ENCODE measurements at places on chromosomes 12 and 14.

DNA sequence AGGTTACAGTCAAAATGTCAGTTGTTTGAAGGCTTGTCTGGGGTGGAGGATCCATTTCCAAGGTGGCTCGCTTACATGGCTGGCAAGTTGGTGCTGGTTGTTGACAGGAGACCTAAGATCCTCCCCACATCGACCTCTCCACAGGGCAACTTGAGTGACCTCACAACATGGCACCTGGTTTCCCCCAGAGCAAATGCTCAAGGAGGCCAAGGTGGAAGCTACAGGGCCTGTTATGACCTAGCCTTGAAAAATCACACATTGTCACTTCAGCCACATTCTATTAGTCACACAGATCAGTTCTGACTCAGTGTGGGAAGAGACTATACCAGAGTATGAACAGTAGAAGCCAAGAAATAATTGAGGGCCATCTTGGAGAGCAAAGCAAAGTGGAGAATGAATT is 11.3 kb upstream of the GNG2 start:
- no peak for DNase-seq

DNA sequence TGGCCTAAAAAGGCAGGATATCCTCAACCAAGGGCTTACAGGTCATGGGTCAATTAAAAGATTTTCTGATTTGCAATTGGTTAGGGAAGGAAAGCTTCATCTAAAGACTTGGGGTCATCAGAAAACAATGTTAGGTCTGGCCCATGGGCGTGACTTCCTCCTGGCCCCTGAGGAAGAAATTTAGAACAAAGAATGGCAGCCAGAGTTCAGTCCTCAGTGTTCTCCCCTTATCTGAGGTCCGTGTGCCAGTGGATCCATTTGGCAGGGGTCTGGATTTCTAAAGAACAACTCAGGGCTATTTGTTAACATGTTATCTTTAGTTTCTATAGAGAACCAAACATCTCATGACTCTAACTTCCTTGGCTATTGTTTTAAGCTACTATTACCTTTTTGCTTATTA is 27.8 kb upstream of the NFYB start:
- no peak for DNase-seq

- peak; percentile 16 for DNase-seq
Measured at GRCh38 chr12:105805730-105806399, 332.9 kb downstream of the NUAK1 start.

- DNase-seq, result peak; percentile 47
Measured at GRCh38 chr12:106287364-106287763, 15.2 kb upstream of the TCP11L2 start.

GRCh38 chr12:115949675-115950074 is 327.8 kb downstream of the MED13L start:
- no peak for DNase-seq

GRCh38 chr12:38872156-38872555 is 33.2 kb downstream of the CPNE8 start:
- DNase-seq, result no peak

GRCh38 chr14:69226178-69226577 is 33.8 kb upstream of the GALNT16 start:
- no peak for DNase-seq

GRCh38 chr12:88590851-88591250 is 10.6 kb upstream of the KITLG start:
- DNase-seq, result no peak

DNA sequence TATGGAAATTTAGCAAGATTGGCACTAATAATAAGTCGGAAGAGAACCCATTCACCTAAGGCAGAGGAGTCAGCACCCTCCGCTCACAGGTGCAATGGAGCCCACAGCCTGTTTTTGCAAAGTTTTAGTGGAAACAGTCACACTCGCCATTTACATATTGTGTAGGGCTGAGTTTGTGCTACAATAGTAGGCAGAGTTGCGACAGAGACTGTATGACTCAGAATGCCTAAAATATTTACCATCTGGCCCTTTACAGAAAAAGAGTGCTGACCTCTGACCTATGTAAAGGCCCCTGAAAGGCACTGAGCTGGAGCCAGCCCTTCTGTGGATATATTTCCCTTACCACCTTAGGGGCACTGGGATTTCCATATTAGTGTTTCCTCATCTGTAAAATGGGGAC is 79.0 kb downstream of the PRIMA1 start:
- DNase-seq, result no peak

GRCh38 chr12:25681580-25681979 is 128.5 kb upstream of the LMNTD1 start:
- no peak for DNase-seq

DNA sequence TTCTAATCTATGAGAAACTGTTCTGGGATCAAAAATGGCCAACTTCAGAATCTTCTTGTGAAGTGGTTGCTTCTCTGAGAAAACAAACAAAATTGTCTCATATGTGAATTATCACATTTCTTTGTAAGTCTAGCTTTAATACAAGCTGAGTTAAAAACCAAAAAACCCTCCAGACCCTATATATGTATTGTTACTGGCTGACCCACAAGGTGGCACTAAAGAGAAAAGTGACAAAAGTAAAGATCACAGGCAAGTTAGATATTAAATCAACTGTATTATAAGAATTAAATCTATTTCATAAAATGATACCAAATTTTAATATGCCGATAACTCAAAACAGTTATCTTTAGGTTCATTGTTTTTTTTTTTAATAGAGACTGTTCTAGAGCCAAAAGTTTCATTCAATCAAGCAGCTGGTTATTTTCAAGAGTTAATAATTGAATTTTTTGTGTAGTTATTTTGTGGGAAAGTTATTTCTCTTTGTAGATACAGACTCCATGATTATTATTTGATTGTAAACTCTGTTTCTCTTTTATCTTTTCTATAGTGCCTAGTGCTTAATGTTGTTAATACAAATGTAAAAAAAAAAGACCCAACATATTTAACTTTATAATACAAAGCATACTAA is 7.5 kb upstream of the TRHDE start:
- DNase-seq, result peak; percentile 55

GRCh38 chr12:20567413-20567812 is 127.7 kb upstream of the SLCO1C1 start:
- peak; percentile 85 for DNase-seq

- DNase-seq, result no peak
Measured at GRCh38 chr14:99579903-99580571, 24.0 kb downstream of the CCDC85C start.

DNA sequence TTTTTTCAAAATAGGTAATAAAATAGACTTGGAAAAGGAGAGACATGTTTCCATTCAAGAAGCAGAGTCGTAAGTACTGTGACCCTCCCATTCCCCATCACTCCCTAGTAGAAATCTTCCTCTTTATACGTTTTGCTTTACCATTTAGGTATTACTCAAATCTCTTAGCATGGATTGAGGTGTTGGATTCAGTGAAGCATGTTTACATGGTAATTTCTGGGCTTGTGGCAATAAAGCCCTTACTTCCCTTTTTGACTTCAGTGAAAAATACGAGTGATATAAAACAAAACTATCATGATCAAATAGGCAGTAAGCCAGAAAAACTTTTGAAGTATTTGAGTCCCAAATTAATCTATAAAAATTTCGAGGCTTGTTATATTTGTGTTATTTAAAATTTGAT is 27.4 kb downstream of the RAB21 start:
- no peak for DNase-seq

GRCh38 chr12:7376196-7376595 is 67.8 kb downstream of the CD163L1 start:
- DNase-seq, result no peak

- peak; percentile 43 for DNase-seq
Measured at GRCh38 chr14:104724981-104725771, 1.1 kb downstream of the ADSS1 start.

DNA sequence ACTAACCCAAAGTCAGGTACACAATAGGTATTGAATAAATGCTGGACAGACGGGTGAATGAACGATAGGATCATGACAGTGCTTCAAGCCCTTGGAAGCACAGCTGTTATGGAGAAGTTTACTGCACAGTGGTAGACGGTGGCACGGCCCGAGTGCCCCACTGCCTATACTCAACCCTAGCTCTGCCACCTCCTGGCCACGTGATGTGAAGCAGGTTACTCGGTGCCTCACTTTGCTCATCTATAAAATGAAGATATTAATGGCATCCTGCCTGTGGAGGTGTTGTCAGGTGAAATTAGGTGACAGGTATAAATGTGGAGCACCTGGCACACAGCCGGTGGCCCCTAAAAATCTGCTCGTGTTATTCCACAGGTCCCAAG is 5.8 kb downstream of the ASB2 start:
- peak; percentile 67 for DNase-seq

DNA sequence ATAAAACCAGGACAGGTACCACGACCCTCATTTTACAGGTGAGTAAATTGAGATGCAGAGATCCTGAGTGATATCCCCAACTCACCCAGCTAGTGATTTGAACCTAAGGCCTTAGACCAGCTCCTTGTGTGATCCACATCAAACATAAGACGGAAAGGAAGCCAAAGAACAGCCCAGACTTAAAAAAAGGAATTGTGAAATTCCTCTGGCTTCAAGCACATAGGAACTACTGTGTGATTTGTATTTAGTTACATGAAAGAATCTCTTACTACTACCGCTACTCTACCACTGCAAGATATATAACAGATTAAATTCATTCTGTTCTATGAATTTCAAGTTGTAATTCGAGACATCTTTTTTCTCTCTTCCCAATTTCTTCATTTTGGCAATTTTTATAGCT is 10.5 kb downstream of the E2F7 start:
- DNase-seq, result no peak

- DNase-seq, result peak; percentile 43
Measured at GRCh38 chr12:55933799-55934742, 3.1 kb downstream of the DGKA start.

DNA sequence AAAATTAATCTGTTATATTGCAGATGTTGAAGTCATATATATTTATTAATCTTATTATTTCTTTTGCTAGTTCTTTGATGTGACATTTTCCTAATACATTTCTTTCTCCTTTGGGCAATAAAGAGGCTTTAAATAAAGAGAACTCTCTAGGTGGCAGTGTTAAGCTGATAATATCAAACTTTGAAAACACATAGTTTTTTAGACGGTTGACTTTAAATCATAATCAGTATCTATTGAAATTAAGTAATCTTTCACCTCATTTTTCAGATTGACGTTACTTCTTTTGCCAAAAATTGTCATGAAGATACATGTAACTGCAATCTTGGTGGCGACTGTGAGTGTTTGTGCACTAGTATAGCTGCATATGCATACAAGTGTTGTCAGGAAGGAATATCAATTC is 130.8 kb upstream of the PTPRQ start:
- no peak for DNase-seq

- no peak for DNase-seq
Measured at GRCh38 chr12:96250119-96250685, 56.0 kb downstream of the ELK3 start.

DNA sequence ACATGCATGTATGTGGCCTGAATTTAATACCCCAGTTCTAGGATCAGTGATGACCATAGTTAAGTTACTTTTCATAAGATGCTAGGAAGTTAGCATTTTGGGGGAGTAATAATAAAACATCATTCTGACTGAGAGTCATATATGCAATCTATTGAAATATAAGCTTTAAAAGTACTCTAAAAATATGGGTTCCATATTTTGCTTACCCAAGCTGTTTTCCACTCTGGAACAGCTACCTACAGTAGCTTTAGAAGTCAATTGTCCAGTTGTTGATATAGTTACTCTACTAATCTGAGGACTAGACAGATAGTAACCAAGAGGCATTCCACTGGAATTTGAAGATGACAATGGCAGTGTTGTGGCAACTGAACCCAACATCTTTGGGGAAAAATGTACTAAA is 4.0 kb downstream of the LMNTD1 start:
- DNase-seq, result no peak

GRCh38 chr12:32567296-32567674 is 111.8 kb upstream of the DNM1L start:
- DNase-seq, result no peak

DNA sequence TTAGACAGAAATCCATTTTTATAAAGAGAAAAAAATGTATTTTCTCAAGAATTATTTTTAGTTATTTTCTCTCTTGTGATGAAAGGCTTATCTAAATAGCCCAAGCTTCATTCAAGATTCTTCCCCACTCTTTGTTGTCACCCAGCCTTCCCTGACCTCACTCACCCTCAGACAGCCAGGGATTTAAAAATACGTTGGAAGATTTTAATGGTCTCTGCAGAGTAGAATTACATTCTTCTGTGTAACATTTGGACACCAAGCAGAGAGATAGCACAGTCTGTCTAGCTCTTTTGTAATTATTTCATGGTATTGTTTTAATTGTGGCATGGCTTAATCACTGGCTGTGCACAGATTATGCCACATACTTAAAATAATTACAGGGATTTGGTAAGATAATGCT is 130.3 kb downstream of the IGF1 start:
- DNase-seq, result peak; percentile 44

DNA sequence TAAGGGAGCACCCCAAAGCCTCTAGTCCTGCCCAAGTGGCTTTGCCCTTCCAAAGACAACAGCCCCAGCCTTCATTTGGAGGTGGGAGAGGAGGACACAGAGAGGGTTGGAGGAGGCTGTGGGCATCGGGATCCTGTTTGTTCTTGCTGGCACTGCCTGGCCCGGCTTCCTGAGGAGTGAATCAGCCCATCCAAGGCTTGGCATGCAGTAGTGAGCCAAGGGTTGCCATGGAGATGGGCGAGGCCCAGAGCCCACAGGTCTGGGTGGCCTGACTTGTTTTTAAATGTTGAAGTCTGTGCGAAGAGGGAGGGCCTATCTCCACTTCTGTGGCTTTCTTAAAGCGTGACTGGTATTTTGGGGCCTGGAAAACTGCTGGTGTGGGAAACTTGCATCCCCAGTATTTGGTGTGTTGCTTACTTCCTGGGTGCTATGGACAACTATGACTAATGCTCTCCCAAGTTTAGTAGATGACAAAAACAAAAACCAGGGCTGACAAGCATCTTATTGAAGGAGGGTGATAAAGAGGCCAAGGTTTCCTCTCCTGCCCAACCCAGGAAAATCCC is 15.8 kb downstream of the CD9 start:
- DNase-seq, result peak; percentile 15

DNA sequence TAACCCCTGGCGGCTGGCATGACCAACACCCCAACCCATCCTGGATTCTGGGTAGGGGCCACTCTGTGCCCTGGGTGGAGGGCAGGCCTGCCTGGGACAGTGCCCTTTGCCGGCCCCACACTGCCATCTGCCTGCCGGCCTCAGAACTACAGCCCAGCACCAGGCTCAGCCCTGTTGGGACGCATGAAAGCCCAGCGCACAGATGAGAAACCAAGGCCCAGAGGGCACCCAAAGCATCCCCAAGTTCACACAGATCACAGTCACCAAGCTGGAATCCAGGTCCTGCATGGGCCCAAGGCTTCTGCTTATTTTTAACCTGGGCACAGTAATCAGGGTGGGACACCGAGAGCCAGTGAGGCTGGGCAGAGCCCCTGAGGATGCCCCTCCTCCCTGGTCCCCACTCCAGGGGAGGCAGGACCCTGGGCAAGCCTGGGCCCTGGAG is 26.2 kb downstream of the RFLNA start:
- DNase-seq, result peak; percentile 50
